T-cell (primary cell): ENCODE measurements at places on chromosomes 6 and 20.
A peak's percentile ranks its signal among the peaks of the same experiment; 100 is the strongest.

DNA sequence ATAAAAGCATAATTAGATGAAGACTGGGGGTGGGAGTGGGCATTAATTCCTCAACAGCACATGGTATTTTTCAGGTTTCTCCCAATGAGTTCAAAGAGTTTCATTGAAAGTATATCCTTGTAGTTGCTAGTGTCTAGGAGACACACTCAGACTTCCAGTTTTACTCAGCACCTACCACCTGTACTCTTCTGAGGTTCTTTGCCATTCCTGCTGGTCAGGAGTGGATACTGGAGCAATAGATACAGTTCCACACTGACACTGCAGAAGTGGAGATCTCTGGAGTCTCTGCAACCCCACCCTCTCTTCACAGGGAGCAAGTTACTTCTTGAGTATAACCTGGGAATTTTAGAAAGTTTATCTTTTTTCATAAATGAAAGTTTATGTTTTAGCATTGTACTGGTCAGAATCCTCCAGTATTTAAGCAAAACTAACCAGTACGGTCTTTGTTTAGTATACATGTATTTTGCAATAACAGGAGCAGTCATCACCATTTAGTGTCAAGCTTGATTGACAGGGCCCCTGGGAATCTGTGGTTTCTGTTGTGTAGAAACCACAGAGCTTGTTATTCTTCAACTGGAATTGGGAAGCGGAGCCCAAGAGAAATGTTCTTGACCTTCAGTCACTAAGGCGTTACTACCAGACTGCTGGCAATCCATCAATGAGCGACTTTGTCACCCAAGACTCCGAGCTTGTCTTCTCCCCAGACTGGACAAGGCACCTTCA is 148.1 kb downstream of the ZDHHC14 start:
- no peak for DNase-seq

GRCh38 chr6:170046791-170047626 is 243.9 kb downstream of the DLL1 start:
- DNase-seq = no peak

DNA sequence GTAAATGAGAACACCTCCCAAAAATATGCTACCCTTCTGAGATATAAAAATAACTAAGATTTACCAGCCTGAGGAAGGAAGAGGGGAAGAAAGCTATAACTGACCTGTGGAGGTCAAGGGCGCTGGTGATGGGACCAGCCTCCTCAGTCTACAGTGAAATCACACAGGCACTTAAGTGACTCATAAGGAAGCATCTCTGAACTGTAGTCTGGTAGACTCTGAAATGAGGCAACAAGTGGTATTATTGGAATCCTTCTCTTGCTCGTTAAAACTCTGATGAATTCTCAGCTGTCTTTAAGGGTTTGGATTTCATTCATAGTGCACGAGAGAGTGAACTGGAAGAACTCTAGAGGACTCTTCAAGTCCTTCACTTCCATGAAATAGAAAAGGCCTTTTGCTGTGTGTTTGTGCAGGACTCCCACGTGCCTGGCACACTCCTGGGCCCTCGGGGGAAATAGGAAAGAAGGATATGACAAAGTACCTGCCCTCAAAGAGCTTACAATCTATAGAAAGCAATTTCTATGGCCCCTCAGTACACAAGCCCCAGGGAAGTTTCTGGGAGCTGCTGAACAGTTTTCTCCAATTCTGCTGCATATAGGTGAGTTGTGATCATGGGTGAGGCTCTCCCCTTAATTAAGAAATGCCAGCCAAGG is 231.8 kb upstream of the RREB1 start:
- DNase-seq = no peak

- no peak for DNase-seq
Measured at GRCh38 chr6:111409430-111409829, 73.6 kb downstream of the REV3L start.

- no peak for DNase-seq
Measured at GRCh38 chr20:11332381-11332780, 585.3 kb upstream of the BTBD3 start.

GRCh38 chr6:149114167-149114566 is 203.3 kb upstream of the TAB2 start:
- no peak for DNase-seq

DNA sequence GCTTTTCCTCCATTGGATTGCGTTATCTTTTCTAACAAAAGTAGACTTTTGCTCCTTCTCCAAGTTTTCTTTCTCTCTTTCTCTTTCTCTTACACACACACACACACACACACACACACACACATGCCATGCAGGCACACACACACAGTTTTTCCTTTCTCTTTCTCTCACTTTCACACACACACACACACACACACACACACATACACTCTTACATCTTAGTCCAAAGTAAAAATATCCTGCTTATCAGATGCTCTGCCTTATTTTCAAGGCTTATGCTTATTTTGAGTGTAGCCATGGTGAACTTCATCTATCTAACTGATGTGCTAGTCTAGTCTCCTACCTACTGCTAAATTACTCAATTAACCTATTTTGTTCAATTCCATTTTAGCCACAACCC is 34.4 kb upstream of the RAB23 start:
- DNase-seq = no peak

GRCh38 chr6:82987416-82987815 is 78.2 kb downstream of the UBE3D start:
- DNase-seq = no peak

DNA sequence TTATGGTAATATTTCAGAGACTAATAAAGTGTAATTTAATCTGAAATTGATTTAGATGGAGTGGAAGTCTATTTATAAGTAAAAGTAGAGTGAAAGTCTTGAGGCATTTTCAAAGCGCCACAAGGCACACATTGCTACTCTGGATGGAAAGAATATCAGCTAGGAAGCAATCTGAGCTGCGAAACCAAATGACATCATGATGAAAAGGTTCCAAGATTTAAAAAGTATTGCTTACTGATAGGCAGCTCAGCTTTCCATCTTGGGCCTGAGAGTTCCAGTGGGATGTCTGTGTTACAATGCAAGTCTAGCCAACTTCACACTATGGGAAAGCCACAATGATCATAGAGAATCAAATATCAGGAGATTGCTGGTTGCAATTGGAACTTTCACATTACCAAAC is 126.9 kb upstream of the VGLL2 start:
- no peak for DNase-seq

DNA sequence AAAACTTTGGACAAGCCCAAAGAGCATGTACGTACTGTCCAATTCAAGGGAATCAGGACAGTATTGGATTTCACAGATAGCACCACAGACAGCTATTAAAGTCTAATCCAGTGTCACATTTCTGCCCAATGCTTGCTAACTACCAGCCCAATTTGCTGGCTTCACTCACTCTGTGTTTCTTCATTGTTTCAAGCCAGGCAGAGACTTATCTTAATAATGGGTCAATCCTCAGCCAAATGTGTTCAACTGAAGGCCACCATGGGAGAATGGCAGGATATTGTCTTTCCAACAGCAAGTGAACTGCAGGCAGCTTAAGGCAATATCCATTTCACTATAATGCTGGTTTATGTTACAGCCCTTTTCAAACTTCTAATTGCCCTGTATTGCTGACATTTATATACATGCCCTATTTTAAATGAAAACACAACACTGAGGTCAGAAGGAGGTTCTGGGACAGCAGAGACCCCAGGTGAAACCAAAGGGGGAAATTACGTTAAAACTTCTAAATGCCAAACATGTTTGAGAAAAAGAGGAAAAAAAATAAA is 142.1 kb upstream of the RSPO3 start:
- DNase-seq = no peak

DNA sequence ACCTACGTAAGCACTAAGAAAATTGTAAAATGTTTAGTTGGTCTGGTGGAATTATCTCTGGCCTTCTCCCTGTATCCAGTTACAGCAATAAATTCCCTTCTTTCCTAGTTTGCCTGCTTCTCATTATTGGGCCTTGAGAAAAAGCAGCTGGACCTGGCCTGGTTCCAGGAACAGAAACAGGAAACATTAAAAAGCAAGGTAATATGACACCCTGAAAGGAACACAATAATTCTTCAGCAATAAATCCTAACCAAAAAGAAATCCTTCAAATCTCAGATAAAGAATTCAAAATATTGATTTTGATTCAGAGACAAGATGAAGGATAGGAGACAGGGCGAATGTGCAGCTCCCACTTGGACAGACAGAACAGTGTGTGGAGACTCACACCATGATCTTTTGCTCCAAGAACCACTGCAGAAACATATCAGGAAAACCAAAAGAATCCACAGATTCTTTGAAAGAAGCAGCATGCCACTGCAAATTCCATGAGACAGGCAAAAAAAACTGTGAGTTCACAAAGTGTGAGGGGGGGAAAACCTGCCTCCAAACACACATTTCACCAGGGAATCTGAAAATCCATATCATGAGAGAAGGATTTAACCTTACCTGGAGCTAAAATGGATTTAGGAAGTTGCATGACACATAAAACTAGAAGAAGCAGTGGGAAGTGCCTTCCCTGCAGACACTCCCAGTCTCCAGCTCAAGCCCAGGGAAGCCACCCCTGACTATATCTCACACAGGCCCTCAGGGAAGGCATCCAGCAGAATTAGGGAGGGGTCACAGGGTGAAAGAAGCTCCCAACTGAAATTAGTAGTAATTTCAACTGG is 28.9 kb downstream of the TREM1 start:
- no peak for DNase-seq

GRCh38 chr6:47970826-47971225 is 140.2 kb downstream of the PTCHD4 start:
- no peak for DNase-seq

GRCh38 chr6:135503703-135504475 is 6.3 kb upstream of the AHI1 start:
- no peak for DNase-seq

GRCh38 chr20:58103517-58103904 is 124.9 kb downstream of the ANKRD60 start:
- DNase-seq = no peak

- DNase-seq = no peak
Measured at GRCh38 chr6:52507557-52508260, 69.2 kb downstream of the TRAM2 start.

DNA sequence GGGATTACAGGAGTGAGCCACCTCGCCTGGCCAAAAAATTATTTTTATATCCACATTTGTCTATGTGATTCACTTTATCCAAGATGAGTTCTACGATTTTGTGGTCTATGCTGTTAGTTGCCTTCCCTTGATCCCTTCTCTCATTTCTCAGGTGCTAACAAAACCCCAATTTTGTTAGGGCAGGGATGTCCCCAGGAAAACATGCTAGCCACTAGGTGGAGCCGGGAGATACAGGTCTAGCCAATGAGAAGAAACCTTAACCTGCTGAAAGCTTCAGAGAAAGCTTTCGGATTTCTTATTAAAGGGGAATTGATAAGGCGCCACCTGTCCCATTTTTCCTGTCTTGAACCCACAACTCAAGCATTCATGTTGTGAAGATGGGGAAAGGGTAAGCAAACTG is 167.4 kb upstream of the OLIG3 start:
- peak; percentile 28 for DNase-seq

DNA sequence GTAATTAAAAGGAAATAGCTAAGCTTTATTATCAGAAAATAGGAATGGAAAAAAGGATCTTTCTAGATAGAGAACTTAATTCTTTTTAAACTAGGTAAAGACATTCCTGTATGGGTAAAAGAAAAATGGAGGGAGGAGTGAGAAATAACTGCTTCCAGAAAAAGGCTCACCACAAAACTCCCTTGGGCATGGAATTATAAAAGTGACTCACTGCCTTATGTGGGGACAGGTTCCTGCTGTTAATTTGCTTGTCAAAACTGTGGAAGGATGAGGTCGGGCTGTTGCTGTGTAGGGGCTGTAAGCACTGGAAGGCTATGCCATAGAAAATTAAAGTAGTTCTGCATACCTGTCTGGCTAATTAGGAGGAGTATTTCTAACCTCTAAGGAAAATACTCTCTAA is 158.7 kb downstream of the UBE3D start:
- DNase-seq = no peak

DNA sequence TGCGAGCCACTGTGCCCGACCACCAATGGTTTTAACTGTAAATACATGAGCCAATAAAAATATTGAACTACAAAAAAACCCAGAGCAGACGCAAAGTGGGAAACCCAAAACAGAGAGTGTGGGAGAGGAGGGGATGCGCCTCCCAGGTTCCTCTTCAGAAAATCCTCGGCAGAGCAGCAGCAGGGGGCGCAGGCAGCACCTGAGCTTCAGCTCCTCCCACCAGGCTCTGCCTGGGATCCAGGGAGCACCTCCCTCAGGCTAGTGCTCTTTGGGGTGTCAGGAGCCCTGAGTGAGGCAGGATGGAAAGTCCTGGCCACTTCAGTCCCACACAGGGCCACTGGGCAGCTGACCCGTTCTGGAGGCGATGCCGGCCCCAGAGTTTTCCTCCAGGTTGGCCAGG is 536.9 kb upstream of the CDH4 start:
- DNase-seq = no peak

DNA sequence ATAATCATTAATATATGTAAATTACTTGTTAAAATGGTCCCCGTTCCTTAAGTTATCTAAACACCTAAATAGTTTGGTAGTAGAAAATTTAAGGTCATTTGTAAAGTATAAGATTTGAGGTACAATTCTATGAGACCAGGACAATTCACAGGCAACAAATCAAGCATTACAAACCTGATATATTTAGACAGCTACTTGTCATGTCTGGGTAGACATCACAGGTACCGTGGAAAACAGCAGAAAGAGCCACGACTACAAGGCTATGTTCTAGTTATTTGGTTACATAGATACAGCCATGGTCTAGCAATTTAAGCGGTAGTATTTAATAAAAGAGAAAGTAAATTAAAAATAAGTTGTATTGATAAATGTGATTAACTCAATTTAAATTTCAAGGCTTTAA is 393.1 kb upstream of the ID4 start:
- DNase-seq = no peak

- no peak for DNase-seq
Measured at GRCh38 chr20:37777988-37778659, 84.3 kb downstream of the CTNNBL1 start.

GRCh38 chr6:144314562-144314961 is 29.4 kb downstream of the UTRN start:
- no peak for DNase-seq

- no peak for DNase-seq
Measured at GRCh38 chr20:23120936-23121750, 35.0 kb upstream of the CD93 start.

GRCh38 chr6:151773382-151773781 is 34.1 kb upstream of the ESR1 start:
- DNase-seq = no peak

DNA sequence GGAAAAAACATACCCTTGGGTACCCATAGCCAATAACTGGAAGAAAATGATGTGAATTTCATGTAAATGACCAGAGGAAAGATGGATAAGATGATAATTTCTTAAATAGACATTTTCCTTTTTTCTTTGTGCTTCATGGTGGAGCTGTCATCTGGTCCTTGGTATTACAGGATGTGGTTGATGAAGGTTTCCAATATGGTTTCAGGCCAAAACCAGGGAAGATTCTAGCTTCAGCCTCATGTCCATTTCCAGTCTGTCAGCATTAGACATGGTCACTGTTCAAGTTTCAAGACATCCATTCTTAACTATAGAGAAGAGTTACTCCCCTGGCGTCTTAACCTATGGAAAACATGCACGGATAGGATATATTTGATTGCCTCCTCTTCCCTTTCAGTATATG is 63.6 kb downstream of the SSR1 start:
- DNase-seq = no peak
